Activated T-helper 1 cell treated with anti-CD3 and anti-CD28 coated beads, Interleukin-2, amount 50 U/mL, for 16 hours (primary cell): ENCODE measurements at places on chromosomes 13 and 19.

- no peak for DNase-seq
Measured at GRCh38 chr19:38667661-38668171, 20.3 kb downstream of the ACTN4 start.

DNA sequence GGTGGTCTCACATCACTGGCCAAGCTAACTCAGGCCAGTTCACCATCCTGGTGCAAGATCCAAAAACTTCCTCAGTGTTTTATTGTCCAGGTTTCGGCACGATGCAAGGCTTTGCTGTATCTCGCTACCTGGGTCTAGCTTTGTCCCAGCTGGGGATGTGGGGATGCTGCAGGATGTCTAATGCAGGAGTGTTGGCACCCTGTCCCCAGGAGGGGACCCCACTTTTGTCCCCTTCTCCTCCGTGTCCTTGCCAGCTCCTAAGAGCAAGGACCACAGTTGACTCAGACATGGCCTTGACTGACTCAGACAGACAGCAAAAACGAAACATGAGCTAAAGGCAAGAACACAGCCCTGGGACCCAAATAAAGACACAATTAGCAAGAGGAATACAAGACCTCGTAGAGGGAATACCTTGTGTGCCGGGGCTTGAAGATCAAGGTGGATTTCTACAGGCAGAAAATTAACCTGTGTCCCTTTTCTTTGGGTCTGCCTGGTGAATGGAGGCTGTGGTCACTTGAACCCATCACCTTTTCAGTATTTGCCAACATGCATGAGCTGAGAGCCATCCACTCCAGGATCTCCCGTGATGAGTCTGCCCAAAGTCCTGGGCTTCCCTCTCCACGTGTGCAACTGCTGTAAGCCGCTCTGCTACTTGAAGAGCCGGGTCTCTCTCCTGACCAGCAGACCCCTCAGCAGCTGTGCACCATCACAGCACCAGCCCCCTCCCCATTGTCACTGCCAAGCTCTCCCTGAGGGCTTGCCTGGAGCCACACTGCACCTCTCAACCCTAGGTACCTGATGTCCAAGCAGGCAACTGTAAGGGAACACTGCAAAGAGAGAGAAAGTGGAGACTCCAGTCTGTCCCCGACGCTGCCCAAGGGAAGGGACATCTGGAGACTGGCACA lies 149.5 kb upstream of the ZNF507 start:
- no peak for DNase-seq

- DNase-seq: no peak
Measured at GRCh38 chr13:24097667-24098066, 62.9 kb upstream of the SPATA13 start.

DNA sequence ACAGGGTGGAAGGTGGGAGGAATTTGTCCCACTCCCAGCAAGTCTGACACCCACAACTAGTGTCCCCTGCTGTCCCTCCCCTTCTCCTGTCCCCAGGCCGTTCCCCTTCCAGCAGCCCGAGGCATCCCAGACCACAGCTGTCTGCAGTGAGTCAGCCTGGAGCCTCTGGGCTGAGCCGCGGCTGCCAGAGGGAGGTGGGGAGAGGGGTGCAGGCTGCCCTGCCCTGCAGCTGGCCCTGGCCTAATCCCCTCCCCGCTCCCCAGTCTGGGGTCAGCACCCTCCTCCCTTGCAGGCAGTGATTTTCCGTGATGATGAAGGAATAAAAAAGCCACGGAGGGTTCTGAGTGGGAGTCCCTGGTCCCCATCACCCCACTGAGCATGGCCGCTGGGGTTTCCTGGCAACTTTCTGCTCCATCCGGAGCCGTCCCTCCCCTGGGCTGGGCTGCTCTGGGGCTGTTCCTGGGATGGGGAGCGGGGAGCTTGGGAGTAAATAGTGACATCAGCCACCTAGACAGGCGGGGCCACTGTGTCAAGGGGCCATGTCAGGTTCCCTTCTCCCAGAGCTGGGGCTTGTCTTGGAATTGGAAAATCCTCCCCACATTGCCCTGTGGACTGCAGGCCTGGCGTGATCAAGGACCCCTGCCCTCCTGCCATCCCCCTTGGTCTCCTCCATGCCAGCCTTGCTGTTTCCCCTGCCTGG lies 16.8 kb downstream of the SPC24 start:
- DNase-seq: no peak

DNA sequence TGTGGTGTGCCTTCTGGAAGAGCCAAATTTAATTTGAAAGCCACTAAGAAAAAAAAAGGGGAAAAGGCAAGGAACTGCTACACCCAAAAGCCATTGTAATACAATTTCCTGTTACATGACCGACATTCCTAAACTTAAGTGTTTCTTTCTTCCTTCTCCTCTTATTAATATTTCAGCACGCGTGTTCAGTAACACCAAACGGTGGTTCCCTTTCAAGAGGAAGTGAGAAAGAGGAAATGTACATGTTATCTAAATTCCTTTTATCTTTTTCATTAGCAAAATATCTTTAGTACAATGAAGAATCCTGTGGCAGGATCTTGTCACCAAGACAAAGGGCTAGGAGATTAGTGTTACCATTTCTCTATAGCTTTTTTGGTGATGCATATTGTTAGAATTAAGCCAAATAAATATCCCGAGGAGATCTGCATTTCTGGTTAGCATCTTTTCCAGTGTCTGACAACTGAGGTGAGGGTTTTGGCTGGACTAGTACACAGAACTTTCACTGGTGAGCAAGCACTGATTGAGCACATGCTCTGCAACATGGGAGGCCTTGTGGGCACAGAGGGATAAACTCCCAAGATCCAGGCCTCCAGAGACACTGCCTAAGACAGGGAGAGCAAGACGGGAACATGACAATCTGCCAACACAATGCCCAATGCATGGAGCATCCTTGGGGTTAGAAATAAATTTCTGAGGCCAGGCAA lies 22.1 kb downstream of the LATS2 start:
- no peak for DNase-seq

GRCh38 chr19:7590256-7590655 lies 5.4 kb upstream of the CAMSAP3 start:
- DNase-seq: no peak

GRCh38 chr13:53045189-53045588 lies 16.6 kb downstream of the OLFM4 start:
- no peak for DNase-seq

DNA sequence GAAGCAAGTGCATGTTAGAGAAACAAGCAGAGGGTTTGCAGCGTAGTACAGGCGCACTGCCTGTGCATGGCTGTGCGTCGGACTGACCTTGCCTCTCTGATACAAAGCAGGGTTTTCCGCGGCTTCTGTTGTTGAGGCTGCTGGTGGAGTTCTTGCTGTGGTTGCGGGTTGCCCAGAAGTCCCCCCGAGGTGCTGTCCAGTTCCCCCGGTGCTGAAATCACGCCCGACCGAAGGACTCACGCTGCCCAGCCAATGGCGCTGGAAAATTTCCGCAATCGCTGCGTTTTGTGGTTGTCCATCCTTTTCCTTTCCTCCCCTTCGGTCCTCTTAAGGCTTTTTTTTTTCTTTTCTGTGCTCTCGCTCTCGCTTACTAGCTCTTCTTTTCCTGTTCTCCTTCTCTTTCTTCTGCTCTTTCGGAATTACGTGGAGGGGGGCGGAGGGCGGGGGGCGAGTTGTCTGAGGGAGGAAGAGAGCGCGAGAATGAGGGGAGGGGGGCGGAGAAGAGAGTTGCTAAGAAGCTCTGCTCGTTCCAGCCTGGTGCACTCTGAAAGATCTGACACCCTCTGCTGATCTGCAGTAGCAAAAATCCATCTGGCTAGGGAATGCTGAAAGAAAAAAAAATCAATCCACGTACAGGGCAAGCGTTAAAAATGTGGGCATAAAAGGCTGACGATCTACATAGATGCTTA lies at the start of gene SLITRK1:
Gene SLITRK1 (minus strand): TSS at position 558 of the 689 bp plus-strand sequence. CDS start 967 bp downstream, outside the sequence.
- no peak for DNase-seq

GRCh38 chr13:113141601-113141970 lies 16.9 kb upstream of the PROZ start:
- no peak for DNase-seq

GRCh38 chr19:17259934-17260333 lies 4.6 kb downstream of the USHBP1 start:
- DNase-seq: no peak

GRCh38 chr13:78404846-78405360 lies 198.4 kb downstream of the POU4F1 start:
- no peak for DNase-seq

DNA sequence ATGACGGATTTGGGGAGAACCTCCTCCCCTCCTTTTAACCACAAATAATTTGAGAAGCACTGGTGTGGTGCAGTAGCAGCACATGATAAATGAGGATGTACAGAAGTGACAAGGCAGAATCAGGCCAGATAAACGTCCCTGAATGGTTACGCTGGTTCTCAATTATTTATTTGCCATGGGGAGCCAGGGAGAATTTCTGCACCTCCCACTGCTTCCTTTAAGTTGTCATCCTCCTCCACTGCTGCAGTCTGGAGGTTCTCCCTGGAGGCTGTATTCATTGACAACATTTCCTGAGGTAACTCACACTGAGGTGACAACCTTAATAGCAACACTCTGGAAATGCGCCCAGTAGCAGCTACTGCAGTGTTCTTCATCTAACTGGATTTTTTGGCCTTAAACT lies 308.9 kb upstream of the SLITRK1 start:
- no peak for DNase-seq

GRCh38 chr19:29527500-29528328 lies 1.9 kb downstream of the VSTM2B start:
- no peak for DNase-seq

- DNase-seq: no peak
Measured at GRCh38 chr19:10760273-10760944, 42.5 kb downstream of the DNM2 start.

DNA sequence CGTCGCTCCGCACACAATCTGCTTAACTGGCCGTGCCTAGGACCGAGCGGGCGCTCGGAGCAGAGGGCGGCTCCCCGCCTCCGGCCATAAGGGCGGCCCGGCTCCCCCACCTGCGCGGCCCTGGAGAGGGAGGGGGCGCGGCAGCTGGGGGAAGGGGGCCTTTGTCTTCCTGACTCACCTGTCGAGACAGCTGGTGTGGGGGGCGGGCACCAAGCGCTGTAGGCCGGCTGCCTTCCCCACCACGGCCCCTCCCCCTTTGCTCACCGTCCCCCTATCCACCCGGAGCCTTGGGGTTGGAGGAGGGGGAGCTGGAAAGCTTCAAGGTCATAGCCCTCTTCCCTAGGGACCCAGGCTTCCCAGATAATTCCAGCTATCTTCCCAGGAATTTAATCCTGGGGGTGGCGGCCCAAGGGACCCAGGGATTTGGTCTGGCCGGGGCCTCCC lies 1.2 kb downstream of the VASP start:
- no peak for DNase-seq

- no peak for DNase-seq
Measured at GRCh38 chr19:13914777-13915176, 8.8 kb downstream of the CC2D1A start.

DNA sequence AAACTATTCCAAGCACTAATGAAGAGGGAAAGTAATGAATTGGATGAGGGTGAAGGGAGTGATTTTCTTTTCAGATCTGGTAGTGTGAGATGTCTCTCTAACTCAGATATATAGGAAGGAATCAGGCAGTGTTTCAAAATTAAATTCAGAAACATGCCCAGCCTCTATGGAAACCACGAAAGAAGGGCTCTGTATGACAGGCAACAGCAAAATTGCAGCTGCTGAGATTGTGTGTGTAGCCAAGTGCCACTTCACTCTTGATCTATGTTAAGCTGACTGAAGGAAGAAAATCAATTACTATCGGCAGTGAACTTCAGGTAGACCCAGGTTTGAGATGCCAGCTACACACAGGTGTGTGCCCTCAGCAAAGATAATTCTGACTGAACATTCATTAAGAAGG lies 387.4 kb downstream of the PCDH9 start:
- no peak for DNase-seq

DNA sequence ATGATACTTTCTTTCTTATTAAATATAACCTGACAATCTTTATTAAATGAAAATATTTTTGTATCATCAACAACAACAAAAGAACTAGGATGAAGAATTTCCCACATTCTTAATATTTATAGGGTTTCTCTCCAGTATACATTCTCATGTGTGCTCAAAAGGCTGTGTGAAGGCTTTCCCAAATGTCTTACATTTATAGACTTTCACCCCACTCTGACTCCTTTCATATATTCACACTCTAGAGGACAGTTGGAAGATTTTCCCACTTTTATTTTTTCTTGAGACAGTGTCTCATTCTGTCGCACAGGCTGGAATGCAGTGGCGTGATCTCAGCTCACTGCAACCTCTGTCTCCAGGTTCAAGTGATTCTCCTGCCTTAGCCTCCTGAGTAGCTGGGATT lies 22.4 kb downstream of the ZNF14 start:
- no peak for DNase-seq

DNA sequence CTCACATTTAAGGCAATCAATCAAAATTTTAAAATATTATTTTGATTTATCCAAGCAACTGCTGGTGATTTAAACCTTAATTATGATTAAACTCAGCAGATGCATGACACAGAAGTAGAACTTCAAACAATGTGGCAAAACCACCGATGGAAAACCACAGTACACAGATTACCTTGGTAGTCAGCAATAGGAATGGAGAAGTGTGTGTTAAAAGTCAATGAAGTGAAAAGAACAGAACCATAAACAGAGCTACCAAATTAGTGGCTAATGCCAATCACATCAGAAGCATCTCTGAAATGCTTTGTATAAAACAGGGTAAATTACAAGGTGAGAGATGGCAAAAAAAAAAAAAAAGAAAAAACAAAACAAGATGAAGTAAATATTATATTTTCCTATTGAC lies 31.2 kb downstream of the KATNAL1 start:
- no peak for DNase-seq

- DNase-seq: no peak
Measured at GRCh38 chr19:58227964-58228584, 640 bp upstream of the ZNF544 start.

GRCh38 chr19:2210987-2211740 lies 25.0 kb downstream of the PLEKHJ1 start:
- DNase-seq: no peak

DNA sequence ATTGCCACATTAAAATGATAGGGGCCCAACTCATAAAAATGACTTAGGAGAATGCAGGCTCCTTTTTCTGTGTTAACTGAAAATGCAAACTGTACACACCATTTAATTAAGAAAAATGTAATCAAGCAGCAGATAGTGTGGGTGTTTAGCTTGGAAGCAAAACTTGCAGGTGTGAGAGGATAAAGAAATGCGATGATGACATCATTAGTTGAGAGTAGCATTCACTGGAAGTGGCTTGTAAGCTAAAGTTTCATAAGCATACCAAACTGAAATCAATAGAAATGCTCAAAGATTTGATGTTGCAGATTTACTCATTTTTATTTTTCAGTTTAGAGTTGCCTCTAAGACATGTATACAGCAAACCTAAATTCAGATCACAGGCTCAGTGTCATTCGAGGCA lies 86.6 kb downstream of the PRR20E start:
- no peak for DNase-seq

- no peak for DNase-seq
Measured at GRCh38 chr19:17580470-17581144, 25.2 kb downstream of the COLGALT1 start.

DNA sequence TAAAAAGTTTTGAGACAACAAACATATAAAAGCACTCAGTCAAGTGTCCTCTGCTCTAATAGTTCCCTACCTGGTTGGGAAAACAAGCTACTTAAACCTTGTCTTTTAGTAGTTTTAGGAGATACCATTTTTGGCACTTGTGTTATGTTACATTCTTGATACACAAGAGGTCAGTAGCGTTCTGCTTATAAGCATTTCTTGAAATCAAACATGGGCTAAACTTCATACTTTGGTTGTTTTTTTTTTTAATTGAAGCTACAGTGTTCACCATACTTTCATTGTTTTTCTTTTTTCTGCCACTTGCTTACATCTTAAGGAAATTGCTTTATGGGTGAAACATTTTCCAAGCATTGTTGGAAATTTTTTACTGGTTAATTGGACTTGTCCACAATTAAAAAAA lies 12.9 kb downstream of the NHLRC3 start:
- no peak for DNase-seq

GRCh38 chr13:27261396-27261795 lies 9.2 kb upstream of the RASL11A start:
- DNase-seq: no peak
